NCI-H526 (cell line): ENCODE measurements at places on chromosomes 16 and 17.
A peak's percentile ranks its signal among the peaks of the same experiment; 100 is the strongest.

DNA sequence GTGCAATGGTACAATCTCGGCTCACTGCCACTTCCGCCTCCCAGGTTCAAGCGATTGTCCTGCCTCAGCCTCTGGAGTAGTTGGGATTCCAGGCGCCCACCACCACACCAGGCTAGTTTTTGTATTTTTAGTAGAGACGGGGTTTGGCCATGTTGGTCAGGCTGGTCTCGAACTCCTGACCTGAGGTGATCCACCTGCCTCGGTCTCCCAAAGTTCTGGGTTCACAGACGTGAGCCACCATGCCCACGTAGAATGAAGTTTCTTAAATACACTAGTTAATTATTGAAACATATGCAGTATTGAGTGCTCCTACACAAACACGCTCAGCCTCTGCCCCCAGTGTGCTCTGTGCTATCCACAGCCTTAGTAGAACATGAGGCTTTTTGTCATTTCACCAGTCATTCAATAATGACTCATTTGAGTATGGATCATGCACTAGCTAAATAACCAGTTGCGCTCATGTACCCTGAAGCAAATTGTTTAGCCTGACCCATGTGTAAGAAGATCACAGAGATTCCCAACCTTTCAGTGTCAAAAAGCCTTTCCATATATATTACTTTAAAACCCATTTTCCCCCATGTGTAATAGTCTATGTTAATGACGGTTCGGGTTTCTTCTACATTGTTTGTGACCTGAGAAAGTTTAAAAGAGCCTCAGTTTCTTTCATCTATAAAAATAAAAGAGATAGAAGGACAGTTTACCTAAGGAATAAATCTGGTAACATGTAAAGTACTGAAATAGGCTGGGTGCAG lies 49.7 kb downstream of the TUBD1 start:
- peak; percentile 40 for DNase-seq

GRCh38 chr17:62722625-62723024 lies 85.5 kb downstream of the MARCHF10 start:
- no peak for DNase-seq

GRCh38 chr17:43574896-43575525 lies 28.9 kb upstream of the ETV4 start:
- no peak for DNase-seq

GRCh38 chr16:88086571-88087516 lies 135.6 kb downstream of the BANP start:
- DNase-seq, result no peak

GRCh38 chr16:86071611-86072240 lies 172.8 kb downstream of the IRF8 start:
- DNase-seq, result no peak

GRCh38 chr16:67150047-67150832 lies 558 bp downstream of the B3GNT9 start:
- no peak for DNase-seq

DNA sequence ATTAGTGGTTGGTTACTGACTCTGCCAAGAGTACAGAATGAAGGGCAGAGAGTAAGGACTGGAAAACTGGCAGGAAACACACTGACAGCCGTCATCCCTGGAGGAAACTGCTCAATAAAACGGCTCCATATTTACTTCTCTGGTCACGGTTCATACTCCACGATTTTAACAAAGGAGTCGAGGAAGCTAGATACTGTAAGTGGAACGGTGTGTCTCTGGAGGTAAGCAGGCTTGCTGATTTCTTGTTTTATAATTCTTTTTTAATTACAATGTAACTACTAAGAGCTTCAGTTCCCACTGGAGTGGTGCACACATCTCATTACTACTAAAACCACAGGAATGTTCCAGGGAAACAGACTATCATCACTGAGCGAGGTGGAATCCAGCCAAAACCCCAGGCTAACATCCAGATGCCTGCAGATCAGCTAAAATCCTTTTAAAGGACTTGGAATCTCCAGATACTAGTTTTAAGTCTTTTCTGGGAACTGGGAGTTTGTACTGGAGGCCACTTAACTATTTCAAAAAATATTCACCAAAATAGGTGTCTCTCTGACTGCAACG lies 17.8 kb downstream of the SERPINF1 start:
- no peak for DNase-seq

- DNase-seq, result no peak
Observed at GRCh38 chr16:27228621-27229501, 25.5 kb downstream of the KDM8 start.

GRCh38 chr16:6258056-6258455 lies 1074.6 kb upstream of the RBFOX1 start:
- no peak for DNase-seq

GRCh38 chr17:74241431-74241830 lies 28.1 kb downstream of the TTYH2 start:
- no peak for DNase-seq

DNA sequence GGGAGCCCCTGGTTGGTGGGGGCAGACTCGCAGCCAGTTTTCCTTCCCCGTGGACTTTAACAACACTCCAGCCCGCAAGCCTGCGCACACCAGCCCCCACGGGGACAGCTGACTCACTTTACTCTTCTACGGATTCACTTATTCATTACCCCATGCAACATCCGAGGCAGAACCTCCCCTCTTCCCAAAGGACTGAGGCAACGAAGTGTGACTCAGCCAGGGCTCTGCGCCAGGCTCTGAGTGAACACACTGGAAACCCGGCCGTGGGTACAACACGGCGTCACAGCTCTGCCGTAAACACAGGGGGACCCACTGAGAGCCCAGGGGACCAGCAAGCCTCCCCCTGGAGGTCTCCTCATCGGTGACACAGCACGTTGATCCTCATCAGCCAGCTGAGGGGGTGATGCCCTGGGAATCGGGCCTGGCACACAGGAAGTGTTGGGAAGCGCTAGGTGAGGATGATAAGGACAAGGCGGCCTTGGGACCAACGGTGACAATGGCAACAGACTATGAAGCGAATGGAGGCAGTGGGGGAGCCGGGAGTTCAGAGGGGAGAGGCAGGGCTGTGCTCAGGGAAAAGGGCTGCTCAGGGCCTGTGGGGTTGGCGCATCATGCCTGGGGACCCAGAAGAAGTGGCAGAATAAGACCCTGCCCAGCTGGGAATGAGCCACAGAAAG lies 14.6 kb downstream of the COTL1 start:
- no peak for DNase-seq

- DNase-seq, result no peak
Observed at GRCh38 chr16:3274490-3274889, 8.8 kb upstream of the ZNF263 start.

DNA sequence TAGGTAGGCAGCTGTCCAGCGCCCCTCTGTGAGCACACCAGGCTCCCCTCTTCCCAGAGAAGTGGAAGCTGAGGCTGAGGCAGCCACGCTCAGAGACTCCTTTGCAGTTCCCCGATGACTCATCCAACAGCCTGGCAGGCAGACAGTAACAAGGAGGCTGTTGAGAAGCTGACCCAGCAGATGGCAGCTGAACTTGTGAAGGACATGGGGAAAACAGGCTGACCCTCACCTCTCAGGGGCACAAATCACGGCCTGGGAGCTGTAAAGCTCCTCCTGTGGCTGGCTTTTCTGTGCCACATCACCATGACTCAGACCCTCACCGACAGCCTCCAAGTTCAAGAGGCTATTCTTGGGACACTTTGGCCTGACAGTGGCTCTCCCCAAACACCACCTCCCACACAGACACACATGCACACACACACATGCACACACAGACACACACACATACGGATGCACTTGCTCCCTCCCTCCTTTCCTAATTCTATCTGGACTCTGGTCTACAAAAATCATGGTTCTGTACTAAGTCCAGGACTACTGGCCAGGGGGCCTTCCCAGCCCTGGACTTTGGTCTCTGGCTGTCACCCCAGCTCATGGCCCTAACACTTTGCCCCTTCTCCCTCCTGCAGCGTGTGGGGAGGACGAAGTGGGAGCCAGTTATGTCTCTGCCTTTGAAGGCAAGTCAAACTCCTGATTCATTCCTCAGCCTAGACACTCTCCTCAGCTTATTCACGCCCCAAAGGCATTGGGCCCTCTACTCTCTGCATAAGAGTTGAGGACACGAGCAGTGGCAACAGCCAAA lies 23.2 kb downstream of the MAP3K14 start:
- DNase-seq, result no peak

- no peak for DNase-seq
Observed at GRCh38 chr17:31413874-31414549, 22.5 kb downstream of the RAB11FIP4 start.

DNA sequence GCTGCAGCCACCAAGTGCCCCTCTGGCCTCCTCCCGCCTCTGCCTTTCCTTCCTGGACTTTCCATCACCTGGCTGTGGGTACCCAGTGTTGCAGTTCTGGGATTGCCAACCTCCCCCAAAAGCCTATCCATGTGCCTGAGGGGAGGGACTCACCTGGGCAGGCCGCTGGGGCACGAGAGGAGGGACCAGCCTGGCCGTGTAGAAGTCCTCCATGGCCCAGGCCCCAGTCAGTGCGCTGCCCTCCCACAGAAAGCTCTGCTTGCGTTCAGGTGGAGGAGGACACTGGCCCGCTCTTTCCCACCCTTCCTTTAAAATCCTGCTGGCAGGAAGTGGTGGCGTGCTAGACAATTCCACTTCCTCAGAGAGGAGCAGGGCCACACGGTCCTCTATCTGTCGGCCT lies 14.2 kb downstream of the SLX4 start:
- no peak for DNase-seq

GRCh38 chr17:17512866-17513265 lies 16.7 kb upstream of the RASD1 start:
- no peak for DNase-seq

GRCh38 chr16:74257061-74257460 lies 39.6 kb upstream of the PSMD7 start:
- DNase-seq, result no peak

- no peak for DNase-seq
Observed at GRCh38 chr17:48892940-48893645, 506 bp downstream of the ATP5MC1 start.

GRCh38 chr17:60154616-60155426 lies 5.0 kb downstream of the CA4 start:
- DNase-seq, result no peak

GRCh38 chr16:11494029-11494428 lies 92.7 kb downstream of the LITAF start:
- DNase-seq, result no peak

DNA sequence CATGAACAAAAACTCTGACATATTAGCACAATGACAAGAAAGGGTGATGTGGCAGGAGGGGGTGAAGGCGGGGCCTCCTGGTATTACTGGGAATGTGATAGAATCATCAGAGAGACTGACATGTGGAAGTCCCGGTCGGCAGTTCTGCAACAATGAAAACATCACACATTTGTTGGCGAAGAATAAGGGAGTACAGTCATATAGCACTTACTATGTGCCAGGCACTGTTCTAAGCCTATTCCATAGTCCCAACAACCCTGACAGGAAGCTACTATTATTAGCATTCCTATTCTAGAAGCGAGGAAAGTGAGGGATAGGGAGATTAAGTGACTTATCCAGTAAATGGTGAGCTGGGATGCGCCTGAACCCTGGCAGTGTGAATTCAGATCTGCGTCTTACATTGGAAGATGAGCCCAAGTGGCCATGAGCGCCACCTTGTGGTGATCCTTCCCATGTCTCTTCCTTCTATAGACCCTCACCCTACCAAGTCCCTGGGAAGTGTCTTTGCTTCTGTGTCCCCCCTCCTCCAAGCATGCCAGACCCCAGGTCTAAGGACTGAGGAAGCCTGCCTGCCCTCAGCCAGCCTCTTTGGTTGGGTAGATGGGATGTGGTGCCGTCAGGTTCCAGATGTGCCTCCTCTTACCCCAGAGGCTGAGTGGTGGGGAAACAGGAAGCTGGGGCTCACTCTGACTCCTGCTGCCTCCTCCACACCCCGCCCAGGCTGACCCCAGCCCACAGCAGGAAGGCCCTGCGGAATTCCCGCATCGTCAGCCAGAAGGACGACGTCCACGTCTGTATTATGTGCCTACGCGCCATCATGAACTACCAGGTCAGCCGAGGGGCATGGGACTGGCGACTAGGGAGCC lies 14.0 kb downstream of the FMNL1 start:
- peak; percentile 87 for DNase-seq

DNA sequence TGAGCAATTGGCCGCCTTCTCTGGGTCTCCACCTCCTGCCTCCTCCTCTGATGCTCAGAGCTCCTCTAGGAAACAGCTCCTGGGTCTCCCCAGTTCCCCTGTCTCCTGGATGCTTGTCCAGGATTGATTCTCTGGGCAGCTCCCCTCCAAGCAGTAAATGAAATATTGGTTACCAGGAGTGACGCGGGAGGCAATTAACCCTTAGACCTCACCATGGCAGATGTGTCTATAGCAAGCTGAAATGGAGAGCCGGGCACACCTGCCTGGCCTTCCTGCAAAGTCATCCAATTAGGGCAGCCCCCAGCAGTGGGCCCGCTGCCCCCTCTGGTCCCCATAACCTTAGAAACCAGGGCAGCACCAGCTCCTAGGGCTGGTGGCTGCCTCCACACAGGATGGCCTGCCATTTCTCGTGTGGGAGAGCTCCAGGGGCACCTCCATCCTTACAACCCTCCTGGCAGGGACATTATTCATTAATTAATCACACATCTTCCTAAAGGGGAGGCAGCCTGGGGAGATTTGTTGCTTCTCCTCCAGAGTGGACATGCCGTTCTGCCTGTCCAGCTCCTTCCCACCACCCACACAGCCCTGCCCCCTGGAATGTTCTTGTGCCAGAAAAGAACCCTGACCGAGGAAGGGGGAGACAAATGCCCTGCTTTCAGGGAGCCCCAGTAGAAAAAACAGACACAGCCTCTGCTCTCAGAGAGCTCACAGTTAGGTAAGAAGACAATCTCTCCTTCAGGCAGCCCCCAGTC lies 8.3 kb upstream of the KIF18B start:
- DNase-seq, result no peak

- DNase-seq, result no peak
Observed at GRCh38 chr16:55044201-55044975, 113.7 kb downstream of the IRX5 start.

DNA sequence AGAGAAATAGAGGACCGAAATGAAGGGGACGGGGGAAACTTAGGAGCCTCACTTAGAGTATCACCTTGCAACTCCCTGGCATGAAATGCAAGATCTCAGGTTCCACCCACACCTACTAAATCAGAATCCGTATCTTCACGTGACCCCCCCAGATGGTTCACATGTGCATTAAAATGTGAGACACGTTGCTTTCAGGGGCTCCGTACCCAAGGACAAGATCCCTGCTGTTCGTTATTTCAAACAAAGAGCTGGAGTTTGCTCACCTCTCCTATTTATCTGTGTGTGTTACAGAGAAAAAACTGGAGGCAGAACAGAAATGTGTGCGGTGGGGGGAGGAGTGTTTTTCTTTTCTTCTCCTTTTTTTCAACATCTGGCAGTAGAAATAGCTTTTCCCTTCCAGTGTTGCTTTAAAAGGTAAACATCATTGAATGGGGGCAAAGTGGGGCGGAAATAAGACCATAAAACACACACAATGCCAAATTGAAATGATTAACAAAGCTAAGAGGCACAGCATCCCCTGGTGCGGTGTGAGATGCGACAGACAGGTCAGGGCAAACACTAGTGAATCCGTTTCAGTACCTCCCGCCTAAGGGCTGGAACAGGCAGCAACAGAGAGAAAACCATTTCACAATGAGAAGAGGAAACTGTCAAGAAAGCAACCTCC lies 145.4 kb downstream of the SOX9 start:
- no peak for DNase-seq

GRCh38 chr17:61135782-61136181 lies 263.9 kb upstream of the TBX2 start:
- DNase-seq, result no peak

GRCh38 chr17:13484020-13484419 lies 117.7 kb downstream of the HS3ST3A1 start:
- DNase-seq, result no peak

- DNase-seq, result peak; percentile 74
Observed at GRCh38 chr17:35373984-35374765, 754 bp upstream of the SLFN11 start.
